Frontal cortex (tissue), 4 donors: ENCODE measurements at places on chromosomes 11 and 22. TPM values are rescaled to one million over a fixed set of nuclear protein-coding genes. Genes with fewer than 3 reads are reported as not detected.

DNA sequence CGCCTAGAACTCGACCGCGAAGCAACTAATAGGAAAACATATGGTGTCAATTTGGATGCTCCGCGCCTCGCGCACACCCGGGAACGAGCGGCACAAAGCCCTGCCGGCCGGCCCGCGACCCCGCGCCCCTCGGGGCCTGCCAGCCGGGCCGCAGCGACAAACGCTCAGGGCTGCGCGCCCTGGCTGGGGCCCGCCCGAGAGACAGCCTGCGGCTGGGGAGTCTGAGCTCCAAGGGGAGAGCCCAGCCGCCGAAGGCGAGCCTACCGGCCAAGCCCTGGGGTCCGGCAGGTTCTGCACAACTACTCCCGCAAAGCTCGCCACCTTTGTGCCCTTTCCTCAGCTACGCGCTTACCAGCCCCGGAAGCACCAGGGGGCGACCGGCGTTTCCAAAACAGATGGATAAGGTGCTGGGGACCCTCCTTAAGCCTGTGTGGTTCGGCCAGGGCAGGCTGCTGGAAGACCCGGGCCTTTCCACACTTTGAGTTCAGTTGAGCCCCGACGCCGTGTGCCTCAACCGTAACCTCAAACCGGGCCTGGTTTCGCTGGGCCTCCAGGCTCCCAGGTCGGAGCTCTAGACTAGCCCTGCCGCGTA lies 6.0 kb downstream of the PAX6 start:
- DNase-seq: no peak

DNA sequence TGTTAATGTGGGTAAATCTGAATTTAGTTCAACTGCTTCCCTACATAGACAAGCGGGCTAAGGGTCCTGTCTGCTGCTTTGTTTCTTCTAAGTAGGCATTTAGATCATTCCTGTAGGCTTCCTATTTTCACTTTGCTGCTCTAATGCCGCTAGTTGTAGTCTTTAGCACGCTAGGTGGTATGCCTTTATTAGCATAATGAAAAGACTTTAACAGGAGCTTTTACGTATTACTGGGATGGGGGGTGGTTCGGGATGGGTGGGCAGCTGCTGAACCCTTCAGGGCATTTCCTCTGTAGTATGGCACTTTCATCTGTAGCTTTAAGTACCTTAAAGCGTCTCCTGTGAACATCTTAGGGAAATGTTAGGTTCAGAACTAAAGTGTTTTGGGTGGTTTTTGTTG lies 85.3 kb downstream of the GGT1 start:
- no peak for DNase-seq

DNA sequence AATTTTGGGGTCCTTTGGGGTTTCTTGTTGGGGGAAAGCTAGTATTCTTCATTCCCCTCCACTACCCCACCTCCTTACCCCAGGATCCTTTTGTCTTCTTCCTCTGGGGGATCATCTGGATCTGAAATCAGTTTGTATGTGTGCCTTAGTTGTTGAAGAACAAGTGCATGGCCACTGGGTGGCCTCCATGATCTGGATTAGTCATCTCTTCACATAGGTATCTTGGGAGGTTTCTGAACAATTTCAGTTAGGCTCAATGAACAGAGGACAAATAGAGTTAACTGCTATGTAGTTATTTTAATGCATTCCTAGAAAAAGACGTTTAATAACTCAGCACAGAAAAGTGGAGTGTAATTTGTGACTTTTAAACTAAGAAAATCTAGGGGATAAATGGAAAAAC lies 7.1 kb upstream of the VWA5A start:
- no peak for DNase-seq

DNA sequence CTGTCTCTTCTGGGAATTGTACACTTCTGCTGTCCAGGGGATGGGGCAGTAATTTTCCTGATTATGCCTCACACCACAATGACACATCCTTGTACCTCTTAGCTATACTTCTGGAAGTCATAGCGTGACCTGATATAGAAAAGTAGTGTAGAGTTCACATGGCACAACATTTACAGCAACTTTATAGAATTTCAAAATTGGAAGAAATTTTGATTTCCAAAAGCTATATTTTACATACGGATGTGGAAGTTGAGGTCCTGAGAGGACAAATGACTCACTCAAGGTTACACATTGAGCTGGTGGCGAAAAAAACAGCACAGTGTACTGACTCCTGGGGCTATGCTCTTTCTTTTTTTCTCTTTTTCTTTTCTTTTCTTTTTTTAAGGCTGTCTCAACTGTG lies 6.3 kb upstream of the CYP2R1 start:
- DNase-seq: no peak

DNA sequence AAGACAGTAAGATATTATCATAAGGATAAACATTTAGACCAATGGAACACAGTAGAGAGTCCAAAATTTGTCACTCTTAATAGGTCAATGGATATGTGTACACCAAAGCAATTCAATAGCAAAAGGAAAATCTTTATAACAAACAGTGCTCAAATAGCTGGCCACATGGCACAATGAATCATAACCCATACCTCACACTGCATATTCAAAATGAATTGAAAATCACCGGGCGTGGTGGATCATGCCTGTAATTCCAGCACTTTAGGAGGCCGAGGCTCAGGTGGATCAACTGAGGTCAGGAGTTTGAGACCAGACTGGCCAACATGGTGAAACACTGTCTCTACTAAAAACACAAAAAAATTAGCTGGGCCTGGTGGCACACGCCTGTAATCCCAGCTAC lies 8.4 kb downstream of the SNX32 start:
- no peak for DNase-seq

DNA sequence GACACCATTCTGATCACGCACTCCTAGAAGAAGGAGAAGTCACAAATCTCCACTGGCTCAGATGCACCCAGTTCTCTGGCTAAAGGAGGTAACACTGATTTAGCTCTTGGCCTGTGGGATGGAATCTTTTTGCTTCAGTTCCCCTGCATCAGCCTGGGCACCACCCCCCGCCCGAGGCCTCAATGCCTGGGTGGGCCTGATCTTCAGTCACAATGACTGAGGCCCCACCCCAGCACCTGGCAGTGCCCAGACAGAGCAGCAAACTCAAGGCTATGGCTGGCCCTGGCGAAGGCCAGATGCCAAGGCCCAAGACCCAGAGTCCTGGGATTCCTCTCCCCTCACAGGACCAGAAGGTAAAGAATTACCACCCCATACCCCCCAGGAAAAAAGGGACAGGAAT lies 5.0 kb downstream of the CYB561A3 start:
- no peak for DNase-seq

DNA sequence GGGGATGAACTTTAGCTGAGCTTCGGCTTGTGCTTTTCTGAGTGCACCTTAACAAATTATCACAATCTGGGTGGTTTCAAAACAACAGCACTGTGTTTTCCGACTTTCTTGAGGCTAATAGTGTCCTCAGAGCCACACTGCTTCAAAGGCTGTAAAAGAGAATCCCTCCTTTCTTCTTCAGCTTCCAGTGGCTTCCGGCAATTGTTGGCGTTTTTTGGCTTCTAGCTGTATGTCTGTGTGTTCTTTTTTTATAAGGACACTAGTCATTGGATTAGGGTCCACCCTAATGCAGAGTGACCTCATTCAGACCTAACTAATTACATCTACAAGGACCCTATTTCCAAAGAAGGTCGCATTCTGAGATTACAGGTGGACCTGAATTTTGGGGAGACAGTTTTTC lies 30.6 kb downstream of the KIAA1671 start:
- no peak for DNase-seq

- DNase-seq: no peak
Measured at GRCh38 chr11:35933320-35933871, 10.5 kb upstream of the LDLRAD3 start.

GRCh38 chr11:113462830-113463229 lies 12.4 kb downstream of the DRD2 start:
- DNase-seq: no peak

- no peak for DNase-seq
Measured at GRCh38 chr11:67435727-67436458, 1.6 kb downstream of the PTPRCAP start.

SCGB1A1 gene
- not detected for total RNA-seq

TMA7B gene
- total RNA-seq: not detected

PRDX5 gene
- total RNA-seq: 129 TPM

GAL3ST3 gene
- 10.6 TPM for total RNA-seq

ZNF143 gene
- total RNA-seq: 23.6 TPM
